CD4-positive, alpha-beta T cell treated with Interleukin-6 at 100 ng/mL for 8 hours (primary cell): ENCODE measurements at places on chromosomes 5 and 9.

DNA sequence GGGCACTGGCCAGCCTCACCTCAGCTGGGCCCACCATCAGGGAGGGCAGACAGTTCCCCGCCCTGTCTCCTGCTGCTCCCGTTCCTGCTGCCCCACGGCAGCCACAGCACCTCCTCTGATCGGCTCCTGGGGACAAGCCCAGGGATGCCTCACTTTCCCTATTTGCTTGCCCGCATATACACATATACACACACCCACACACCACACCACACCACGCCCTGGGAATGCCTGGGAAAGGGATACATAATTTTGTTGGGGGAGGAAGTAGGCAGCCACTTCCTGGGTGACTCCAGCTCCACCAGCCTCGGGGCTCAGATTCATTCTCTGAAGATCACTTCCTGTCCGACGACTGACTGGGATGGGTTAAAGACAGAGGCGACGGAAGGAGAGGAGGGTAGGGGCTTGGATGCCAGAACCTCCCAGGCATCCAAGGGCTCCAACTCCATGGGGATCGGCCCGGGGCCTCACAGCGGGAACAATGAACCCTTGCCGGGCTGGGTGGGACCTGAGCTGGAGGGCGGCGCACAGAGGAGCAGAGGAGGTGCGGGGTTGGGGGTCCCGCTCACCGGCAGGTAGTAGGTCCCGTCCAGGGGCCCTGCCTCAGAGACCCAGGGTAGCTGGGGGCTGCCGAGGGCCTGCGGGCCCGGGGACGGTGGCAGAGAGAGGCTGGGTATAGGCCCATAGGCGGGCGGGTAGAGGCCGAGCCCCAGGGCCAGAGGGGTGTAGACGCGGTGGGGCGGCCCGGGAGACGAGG is 2.0 kb upstream of the MZB1 start:
- DNase-seq = no peak

GRCh38 chr5:66072031-66072430 is 72.1 kb upstream of the SREK1 start:
- DNase-seq = no peak

GRCh38 chr9:89021154-89021803 is 30.0 kb downstream of the S1PR3 start:
- no peak for DNase-seq

DNA sequence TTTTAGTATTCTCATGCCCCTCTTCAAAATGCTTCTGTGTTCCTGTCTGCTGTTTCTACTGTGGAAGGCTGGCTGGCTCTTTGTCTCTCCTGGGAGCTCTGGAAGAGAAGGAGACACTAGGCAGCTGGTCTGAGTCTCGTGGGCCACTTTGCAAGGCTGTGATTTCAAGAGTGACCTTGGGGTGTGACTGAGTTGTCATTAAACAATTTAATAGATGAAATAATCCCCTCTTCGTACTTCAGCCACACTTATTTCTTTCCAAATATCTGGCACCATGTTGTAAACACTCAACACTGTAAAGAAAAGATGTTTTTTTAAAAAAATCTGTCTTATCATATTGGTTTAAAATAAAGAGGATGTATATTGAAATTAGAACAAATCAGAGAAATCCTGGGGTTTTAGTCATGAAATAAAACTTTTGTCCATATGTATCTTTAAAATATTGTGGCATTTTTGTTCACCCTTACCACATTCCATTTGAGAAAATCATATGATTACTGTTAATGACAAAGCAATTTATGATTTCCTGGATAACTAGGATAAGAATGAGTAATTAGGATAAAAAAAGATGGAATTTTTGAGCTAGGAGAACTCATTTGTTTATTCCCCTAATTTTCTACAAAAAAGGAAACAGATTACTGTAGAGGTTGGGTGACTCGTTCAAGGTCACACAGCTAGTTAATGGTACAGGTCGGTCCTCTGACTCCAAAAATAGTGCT is 200.8 kb downstream of the MAT2B start:
- DNase-seq = no peak

GRCh38 chr9:137336735-137337134 is 34.7 kb upstream of the NRARP start:
- DNase-seq = no peak

GRCh38 chr5:161342886-161343285 is 203.6 kb downstream of the GABRB2 start:
- no peak for DNase-seq

- DNase-seq = no peak
These were observed 182.0 kb upstream of the WWC1 start for GRCh38 chr5:168109441-168109840.

DNA sequence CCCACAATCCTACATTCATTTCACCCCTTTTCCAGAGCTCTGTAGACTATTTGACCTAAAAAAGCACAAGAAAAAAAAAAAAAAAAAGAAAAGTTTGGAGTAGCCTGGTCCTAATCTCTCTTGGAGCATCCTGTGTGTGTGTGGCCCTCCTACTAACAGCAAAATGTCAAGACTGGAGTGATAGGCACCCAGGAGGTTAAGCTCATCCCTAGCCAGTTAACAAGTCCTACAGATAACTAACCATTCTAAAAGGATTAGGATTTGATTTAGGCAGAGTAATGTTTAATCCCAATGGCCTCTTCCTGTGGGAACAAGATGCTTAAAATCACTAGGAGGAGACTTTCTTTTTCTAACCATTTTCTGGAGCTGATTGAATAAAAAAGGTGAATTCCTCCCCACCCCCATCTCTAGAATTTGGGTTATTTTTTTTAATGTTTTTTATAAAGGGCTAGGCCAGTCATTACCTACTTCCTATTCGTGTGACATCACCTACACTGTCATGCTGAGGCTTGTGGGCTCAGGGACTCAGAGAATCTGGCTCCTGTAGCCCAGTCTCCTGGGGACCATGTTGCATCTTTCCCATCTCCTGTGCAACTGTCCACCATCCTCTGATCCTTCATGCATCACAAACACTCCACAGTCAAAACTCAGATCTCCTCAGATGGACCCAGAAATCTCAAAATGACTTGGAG is 43.2 kb upstream of the NR3C1 start:
- DNase-seq = no peak

DNA sequence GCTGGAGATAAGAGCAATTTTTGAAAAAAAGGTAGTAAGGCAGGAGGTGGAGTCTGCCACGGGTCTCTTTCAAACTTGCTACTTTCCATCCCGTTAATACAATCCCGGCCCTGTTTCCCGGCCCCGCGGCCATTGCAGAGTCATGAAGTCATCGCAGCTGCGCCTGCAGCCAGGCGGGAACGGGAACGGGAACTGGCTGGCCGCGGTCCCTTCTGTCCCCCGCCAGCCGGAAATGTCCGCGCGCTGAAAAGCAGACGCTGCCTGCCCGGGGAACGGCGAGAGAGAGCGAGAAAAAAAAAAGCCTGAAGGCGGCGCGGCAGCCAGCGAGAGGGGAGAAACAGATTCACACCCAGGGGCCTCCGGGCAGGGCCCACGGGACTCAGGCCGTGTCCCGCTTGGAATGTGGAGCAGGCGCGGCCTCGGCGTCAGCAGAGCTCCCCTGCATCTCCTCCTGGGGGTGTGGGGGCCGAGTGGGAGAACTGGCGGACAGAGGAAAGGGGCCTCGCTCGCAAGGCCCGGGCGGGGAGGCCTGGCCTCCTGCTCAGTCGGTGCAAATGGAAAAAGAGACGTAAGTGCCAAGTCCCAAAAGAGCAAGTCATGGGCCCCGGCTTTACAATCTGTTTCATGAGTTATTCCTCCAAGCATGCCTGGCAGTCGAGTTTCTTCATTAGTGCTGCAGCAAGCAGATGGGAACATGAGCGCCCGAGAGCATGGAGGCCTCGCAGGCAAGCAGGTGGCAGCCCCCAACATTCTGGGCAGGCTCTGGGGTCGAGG is 201.2 kb upstream of the GAS1 start:
- DNase-seq = no peak

DNA sequence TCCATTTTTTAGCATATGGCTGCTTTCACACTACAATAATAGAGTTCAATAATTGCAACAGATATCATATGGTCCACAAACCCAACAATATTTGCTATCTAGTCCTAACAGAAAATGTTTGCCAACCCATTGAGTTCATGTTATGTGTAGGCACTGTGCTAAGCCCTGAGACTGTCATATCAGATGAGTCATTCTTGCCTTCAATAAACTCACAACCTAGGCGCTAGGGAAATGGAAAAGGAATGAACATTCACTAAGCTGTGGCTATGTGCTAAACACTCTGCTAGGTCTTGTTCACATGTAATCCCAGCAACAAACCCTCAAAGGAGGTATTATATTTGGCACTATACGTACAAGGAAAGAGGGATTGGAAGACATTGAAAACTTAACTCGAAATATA is 8.4 kb upstream of the TIMD4 start:
- no peak for DNase-seq

- DNase-seq = no peak
These were observed 484.0 kb downstream of the ZNF608 start for GRCh38 chr5:124262470-124262869.

DNA sequence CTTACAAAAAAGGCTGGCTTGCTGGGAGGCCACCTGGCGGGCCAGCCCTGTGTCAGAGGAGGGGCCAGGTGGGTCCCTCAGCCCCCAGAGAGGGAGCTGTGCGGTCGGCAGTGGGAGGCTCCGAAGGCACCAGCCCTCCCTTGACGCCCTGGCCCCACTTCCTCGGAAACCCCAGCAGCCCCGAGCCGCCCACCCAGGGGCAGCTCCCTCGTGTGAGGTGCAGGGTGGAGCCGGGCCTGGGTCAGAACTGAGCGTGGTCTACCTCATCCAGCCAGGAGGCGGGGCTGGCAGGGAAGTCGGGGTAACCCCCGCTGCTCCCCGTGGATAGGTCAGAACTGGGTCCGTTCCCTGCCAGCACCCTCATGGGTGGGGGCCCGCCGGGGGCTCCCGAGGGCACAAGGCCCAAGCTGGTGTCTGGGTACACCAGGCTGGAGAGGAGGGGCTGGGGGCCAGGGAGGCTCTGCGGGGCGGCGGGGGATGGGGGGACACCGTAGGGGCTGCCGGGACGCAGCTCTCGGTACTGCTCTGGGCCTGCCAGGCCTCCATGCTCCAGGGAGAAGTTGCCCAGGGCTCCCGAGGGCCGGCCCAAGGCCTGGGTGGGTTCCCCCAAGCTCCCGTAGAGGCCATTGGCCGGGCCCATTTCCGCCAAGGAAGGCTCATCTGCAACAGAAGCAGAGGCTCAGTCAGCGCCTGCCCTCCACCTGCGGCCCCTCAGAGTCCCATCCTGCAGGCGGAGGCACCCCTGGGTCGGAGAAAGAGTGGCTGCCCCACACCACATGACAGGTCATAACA is 7.6 kb downstream of the LHX3 start:
- DNase-seq = no peak

- no peak for DNase-seq
These were observed 10.2 kb downstream of the CMYA5 start for GRCh38 chr5:79699763-79700400.

DNA sequence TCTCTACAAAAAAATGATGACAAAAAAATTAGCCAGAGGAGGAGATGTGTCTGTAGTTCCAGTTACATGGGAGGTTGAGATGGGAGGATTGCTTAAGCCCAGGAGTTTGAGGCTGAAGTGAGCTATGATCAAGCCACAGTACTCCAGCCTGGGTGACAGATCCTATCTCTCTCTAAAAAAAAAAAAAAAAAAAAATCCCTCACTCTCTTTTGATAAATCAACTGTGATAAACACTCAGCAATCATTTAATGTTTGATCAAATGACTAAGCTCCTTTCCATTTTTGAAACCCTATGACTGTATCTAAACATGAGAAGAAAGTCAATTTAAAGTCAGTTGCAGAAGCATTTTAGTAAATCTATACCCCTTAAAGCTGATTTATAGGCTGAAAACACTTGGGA is 112.1 kb upstream of the IL6ST start:
- DNase-seq = no peak

DNA sequence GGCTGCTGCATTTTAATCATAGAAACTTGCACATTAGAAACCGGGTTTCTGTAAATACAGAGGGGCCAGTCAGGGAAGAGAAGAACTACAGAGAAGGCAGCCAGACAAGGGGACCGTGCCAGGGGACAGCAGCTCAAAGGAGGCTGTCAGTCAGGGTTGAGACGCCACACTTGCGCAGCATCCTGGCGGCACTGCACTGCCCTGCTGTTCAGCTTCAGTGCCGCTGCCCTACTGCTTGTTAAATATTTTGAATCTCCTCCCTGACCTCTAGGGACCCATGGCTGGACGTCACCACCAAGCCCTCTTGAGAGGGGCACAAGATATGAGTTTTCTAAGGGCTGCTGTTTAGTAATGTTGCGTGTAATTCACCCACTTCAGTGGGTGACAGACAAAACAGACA is 43.6 kb upstream of the ZBTB43 start:
- DNase-seq = no peak

- no peak for DNase-seq
These were observed 125.6 kb downstream of the ARL15 start for GRCh38 chr5:54184806-54185205.

GRCh38 chr9:132976571-132976970 is 1.9 kb upstream of the GFI1B start:
- DNase-seq = no peak

GRCh38 chr5:123101556-123101955 is 12.5 kb downstream of the PRDM6 start:
- no peak for DNase-seq

DNA sequence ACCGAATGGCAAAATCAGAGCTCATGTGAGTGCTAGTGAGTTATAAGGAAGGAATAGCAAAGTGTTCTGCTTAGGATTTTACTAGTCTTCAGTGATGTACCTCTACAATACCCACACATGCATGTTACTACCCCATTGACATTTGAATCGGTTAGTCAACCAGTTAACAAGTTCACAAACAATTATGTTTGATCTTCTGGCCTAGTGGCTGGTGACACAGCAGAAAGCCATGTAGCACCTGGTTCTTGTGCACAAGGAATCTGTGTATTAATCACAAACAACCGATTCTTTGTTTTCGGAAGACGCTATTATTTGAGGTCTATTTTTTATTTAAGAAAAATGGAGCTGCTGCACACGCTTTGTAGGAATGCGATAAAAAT is 41.9 kb downstream of the NTRK2 start:
- no peak for DNase-seq

DNA sequence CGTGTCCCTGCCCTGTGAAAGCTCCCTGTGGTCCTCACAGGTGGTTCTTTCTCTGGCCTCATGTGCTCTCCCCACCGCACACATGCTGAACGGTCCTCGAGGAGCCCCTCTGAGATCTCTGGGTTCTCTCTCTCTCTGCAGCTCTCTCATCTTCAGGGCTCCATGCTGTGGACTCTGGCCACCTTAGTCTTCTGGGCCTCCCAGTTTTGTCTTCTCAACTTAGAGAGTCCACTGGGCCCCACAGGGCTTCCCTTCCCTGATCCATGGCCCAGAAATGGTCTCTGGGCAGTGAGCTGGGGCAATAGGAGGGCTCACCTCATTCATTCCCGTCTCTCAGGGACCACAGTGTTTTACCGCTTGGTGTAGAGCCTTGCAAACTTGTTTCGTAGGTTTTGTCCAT is 26.4 kb downstream of the FGD3 start:
- no peak for DNase-seq

DNA sequence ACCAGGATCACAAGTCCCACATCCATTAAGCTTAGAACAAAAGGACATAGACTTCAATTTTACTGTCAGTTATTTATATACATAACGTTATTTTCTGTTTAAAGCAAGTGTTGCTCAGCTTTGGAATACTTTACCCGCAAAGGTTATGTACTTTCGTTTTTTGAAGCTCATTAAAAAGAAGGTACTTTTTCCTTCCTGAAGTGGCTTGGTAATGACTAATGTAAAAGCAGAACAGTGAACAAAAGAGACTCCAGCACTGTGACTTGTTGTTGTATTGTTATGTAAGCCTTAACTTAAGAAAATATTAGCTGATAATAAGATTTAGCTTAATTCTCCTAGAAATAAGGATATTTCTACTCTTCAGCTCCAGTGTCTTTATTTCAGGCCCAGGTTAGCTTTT is 97.3 kb upstream of the SLCO6A1 start:
- no peak for DNase-seq

GRCh38 chr5:10728679-10729078 is 32.4 kb downstream of the DAP start:
- no peak for DNase-seq
